ENCODE measurements at places on chromosomes 11 and 22.

GRCh38 chr11:27174021-27174420 is 133.4 kb downstream of the BBOX1 start:
- H3K27ac ChIP-seq = no peak overlapping the region
- H3K27me3 ChIP-seq = no peaks in the 10 kb centered on the region
- no peak overlapping the region for H3K4me3 ChIP-seq
- H3K4me1 ChIP-seq = no peaks in the 10 kb centered on the region

- peak; percentile 92 for DNase-seq
- H3K4me1 ChIP-seq = peaks cover 76% of the 10 kb centered on the region
- H3K4me3 ChIP-seq = peak overlapping the region; percentile 36
- no peaks in the 10 kb centered on the region for H3K27me3 ChIP-seq
- no peaks in the 10 kb centered on the region for H3K36me3 ChIP-seq
These were observed 35.0 kb downstream of the TPST2 start for GRCh38 chr22:26554956-26555355.

- no peaks in the 10 kb centered on the region for H3K27me3 ChIP-seq
- no peaks in the 10 kb centered on the region for H3K36me3 ChIP-seq
- no peak overlapping the region for H3K27ac ChIP-seq
These were observed 28.8 kb downstream of the TEAD1 start for GRCh38 chr11:12702999-12703453.

- peaks cover 37% of the 10 kb centered on the region for H3K4me1 ChIP-seq
- H3K27me3 ChIP-seq = no peaks in the 10 kb centered on the region
- H3K4me3 ChIP-seq = peak overlapping the region; percentile 38
- H3K27ac ChIP-seq = peak overlapping the region; percentile 79
- no peaks in the 10 kb centered on the region for H3K36me3 ChIP-seq
These were observed 22.8 kb upstream of the PICK1 start for GRCh38 chr22:38034278-38034882.

- H3K27ac ChIP-seq = no peak overlapping the region
- H3K36me3 ChIP-seq = 0 out of 2 replicates have a peak, but pooled peaks cover 5% of the 10 kb centered on the region
- no peaks in the 10 kb centered on the region for H3K27me3 ChIP-seq
- peak; percentile 60 for DNase-seq
- H3K4me1 ChIP-seq = peaks cover 11% of the 10 kb centered on the region
- H3K4me3 ChIP-seq = no peak overlapping the region
These were observed 243.8 kb downstream of the TMEM135 start for GRCh38 chr11:87281496-87281895.

DNA sequence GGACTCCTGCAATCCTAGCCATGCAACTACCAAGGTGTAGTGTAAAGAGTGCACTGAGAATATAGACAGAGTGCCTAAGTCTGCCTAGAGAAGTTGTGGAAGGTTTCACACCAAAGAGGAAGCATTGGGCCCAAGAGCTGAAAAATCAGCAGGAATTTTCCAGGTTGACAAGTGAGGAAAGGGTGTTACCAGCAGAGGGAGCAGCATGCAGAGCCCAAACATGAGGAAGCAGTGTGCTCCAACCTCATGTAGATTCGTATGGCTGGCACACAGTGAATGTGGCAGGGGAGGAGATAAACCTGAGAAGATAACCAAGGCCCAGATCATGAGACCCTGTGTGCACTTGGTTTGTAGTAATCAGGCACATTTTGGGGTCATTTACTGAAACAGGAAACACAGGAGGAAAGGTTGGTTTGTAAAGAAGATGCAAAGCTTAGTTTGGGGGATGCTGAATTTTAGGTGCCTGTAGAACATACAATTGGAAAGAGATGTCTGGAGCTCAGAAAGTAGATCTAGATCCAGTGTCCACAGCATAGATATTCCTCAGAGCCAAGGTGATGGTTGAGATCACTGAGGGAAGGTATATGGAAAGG is 1.7 kb downstream of the HPX start:
- H3K36me3 ChIP-seq = no peaks in the 10 kb centered on the region
- DNase-seq = peak; percentile 78
- H3K4me3 ChIP-seq = no peak overlapping the region
- no peak overlapping the region for H3K27ac ChIP-seq
- H3K4me1 ChIP-seq = peaks cover 26% of the 10 kb centered on the region

DNA sequence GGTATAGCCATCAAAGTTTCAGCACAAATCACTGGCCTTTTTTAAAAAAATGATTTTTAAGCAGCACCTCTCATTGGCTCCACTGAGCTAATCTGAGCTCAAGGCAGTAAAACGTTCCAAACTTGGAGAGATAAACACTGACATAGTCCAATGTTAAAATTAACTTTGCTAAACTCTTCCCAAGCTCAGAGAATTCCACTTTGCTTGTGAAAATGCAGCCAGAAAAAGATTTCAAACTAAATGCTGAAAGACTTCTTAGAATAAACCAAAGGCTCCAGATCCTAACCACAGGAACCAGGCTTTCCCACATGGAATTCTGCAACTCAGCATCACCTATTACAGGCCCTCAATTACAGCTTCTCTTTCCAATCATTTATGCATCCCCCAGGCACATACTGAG is 84.7 kb upstream of the GDPD4 start:
- H3K4me3 ChIP-seq = no peak overlapping the region
- DNase-seq = peak; percentile 16
- no peak overlapping the region for H3K27ac ChIP-seq
- H3K27me3 ChIP-seq = no peaks in the 10 kb centered on the region

DNA sequence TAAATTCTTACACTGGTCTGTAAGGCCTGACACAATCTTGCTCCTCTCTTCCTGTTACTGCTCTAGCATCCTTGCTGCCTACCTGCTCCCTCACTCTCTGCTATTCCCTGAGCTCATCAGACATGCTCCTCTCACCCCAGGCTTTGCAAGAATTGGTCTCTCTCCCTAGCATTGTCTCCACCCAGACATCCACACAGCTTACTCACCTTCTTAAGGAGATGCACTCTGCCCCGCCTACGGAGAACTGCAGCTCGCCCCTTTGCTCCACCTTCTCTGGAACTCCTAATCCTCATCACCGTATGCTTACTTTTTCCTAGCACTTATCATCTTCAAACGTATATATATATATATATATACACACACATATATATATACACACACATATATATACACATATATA is 23.3 kb upstream of the TMPRSS5 start:
- no peaks in the 10 kb centered on the region for H3K4me1 ChIP-seq
- H3K27me3 ChIP-seq = no peaks in the 10 kb centered on the region
- no peak overlapping the region for H3K4me3 ChIP-seq
- H3K27ac ChIP-seq = no peak overlapping the region
- no peak for DNase-seq

GRCh38 chr22:23237841-23238240 is 57.5 kb downstream of the BCR start:
- DNase-seq = no peak
- H3K27ac ChIP-seq = no peak overlapping the region
- H3K4me1 ChIP-seq = peaks cover 54% of the 10 kb centered on the region
- H3K4me3 ChIP-seq = no peak overlapping the region
- no peaks in the 10 kb centered on the region for H3K27me3 ChIP-seq
- H3K36me3 ChIP-seq = 0 out of 2 replicates have a peak, but pooled peaks cover 4% of the 10 kb centered on the region

DNA sequence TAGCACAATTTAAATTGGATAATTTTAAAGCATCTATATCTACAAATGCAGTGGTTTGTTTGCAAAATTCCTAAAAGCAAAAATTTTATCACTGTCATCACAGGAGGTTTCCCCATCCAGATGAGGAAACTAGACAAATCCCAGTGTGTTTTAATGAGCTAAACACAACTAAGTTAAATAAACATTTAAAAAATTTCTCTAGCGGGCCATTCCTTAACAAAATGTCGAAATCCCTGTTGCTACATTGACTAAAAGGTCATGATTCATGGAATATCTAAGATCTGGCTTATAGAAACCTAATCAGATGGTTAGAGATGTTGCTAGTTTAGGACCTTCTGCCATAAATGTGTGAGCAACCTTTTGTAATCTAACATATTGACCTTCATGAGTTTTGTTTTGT is 107.3 kb upstream of the BDNF start:
- no peaks in the 10 kb centered on the region for H3K27me3 ChIP-seq
- H3K4me3 ChIP-seq = no peak overlapping the region
- no peaks in the 10 kb centered on the region for H3K36me3 ChIP-seq
- no peak for DNase-seq
- no peaks in the 10 kb centered on the region for H3K4me1 ChIP-seq
- H3K27ac ChIP-seq = no peak overlapping the region

GRCh38 chr11:67584205-67584880 is 731 bp downstream of the GSTP1 start:
- no peaks in the 10 kb centered on the region for H3K27me3 ChIP-seq
- peaks cover 31% of the 10 kb centered on the region for H3K36me3 ChIP-seq
- peak overlapping the region; percentile 81 for H3K27ac ChIP-seq
- peak overlapping the region; percentile 94 for H3K4me3 ChIP-seq

DNA sequence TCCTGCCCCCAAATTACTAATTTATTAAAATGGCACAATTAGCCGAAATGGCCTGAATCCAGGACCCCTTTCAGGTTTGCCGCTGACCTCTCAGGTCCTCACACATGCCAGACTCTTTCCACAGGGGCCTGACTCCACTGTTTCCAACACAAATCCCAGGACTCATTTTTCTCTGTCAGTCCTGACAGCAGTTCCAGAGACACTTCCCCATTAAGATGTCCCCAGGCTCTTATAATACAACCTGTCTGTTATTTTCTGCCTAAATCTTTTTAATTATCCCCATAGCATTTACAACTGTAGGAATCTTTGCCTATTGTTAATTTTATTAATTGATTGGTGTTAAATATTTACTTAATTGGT is 9.4 kb upstream of the IGLL5 start:
- H3K36me3 ChIP-seq = no peaks in the 10 kb centered on the region
- peak overlapping the region; percentile 91 for H3K27ac ChIP-seq
- no peaks in the 10 kb centered on the region for H3K27me3 ChIP-seq
- peaks cover 76% of the 10 kb centered on the region for H3K4me1 ChIP-seq

DNA sequence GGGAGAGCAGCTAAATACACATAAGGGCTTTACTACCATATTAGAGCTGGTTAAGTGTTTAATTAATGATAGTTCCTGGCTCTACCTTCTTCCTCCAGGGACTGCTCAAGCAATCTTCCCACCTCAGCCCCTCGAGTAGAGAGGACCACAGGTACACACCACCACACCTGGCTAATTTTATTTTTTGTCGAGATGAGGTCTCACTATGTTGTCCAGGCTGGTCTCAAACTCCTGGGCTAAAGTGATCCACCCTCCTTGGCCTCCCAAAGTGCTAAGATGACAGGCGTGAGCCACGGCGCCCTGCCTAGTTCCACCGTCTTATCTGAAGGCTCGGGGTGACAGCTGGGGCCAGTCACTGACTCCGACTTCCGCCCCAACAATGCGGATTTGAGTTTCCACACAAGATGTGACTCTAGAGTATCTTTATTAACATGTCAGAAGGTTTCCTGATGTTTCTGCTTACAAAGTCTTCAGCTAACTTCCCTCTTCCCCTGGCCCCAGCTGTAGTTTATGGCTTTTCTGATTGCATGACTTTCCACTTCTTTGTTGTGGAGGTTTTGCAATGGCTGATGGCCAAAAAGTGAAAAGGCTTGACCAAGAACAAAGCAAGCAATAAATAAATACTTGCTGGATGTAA is 16.8 kb downstream of the TPST2 start:
- peaks cover 5% of the 10 kb centered on the region for H3K4me1 ChIP-seq
- no peak overlapping the region for H3K4me3 ChIP-seq
- no peak for DNase-seq
- peaks cover 4% of the 10 kb centered on the region for H3K36me3 ChIP-seq
- no peaks in the 10 kb centered on the region for H3K27me3 ChIP-seq

- no peaks in the 10 kb centered on the region for H3K4me1 ChIP-seq
- no peak for DNase-seq
- H3K4me3 ChIP-seq = no peak overlapping the region
These were observed 284.8 kb downstream of the TENM4 start for GRCh38 chr11:79156031-79156430.

DNA sequence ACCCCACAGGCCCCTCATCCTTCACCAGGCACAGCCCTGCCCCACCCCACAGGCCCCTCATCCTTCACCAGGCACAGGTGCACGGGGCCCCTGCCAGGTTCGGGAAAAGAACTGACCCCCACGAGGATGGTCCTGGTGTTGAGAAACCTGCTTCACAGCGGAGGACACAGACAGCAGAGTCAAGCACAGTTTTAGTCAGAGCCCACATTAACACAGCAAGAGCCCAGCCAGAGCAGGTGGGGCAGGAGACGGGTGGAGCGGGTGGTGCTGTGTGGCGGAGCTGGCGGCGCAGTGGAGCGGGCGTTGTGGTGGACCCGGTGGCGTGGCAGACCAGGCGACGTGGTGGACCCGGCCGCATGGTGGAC is 1085.5 kb downstream of the BRD1 start:
- H3K27ac ChIP-seq = no peak overlapping the region
- no peaks in the 10 kb centered on the region for H3K27me3 ChIP-seq
- H3K36me3 ChIP-seq = no peaks in the 10 kb centered on the region
- H3K4me3 ChIP-seq = no peak overlapping the region
- DNase-seq = no peak

- H3K4me1 ChIP-seq = no peaks in the 10 kb centered on the region
- DNase-seq = no peak
- H3K27me3 ChIP-seq = no peaks in the 10 kb centered on the region
These were observed 144.6 kb downstream of the NECTIN1 start for GRCh38 chr11:119584193-119585042.

DNA sequence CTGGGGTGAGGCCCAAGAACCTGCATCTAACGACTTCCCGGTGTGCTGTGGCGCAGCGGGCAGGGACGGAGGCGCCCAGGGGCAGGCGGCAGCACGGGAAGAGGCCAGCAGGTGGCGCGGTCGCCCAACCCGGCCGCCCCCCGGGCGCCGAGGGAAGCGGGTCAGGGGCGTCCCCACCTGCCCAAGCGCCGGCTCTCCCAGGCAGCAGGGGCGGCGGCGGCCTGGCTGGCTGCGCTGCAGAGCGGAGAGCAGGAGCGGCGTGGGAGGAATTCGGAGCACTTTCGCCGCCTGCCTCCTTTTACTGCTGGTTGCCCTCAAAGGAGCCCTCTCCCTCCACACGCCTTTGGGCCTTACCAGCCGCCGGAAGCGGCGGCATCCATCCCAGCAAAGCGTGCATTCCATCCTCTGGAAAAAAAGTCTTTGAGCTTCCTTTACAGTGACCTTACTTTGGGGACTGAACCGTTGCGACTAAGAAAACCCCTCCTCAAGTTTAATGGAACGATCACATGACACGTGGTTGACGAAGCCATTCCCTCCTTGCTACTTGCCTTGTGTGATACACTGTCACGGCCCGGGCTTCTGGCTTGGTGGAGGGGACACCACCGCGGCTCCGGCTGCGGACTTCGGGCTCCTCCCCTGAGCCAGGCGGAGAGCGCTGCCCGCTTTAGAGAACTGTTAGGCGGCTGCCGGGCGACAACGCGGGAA is 106.8 kb upstream of the CLMP start:
- peak overlapping the region; percentile 100 for H3K27ac ChIP-seq
- H3K4me3 ChIP-seq = peak overlapping the region; percentile 43
- H3K27me3 ChIP-seq = no peaks in the 10 kb centered on the region
- H3K36me3 ChIP-seq = no peaks in the 10 kb centered on the region
- DNase-seq = peak; percentile 82
- H3K4me1 ChIP-seq = peaks cover 69% of the 10 kb centered on the region

GRCh38 chr11:66966351-66966750 is 8.2 kb upstream of the PC start:
- no peaks in the 10 kb centered on the region for H3K4me1 ChIP-seq
- DNase-seq = no peak
- no peaks in the 10 kb centered on the region for H3K27me3 ChIP-seq
- no peak overlapping the region for H3K4me3 ChIP-seq
- H3K27ac ChIP-seq = no peak overlapping the region
